ENCODE measurements at places on chromosomes 4 and X.
A peak's percentile ranks its signal among the peaks of the same experiment; 100 is the strongest.

- DNase-seq: no peak
Measured at GRCh38 chr4:114040319-114041116, 61.1 kb upstream of the ARSJ start.

GRCh38 chrX:40151211-40152172 is 53.7 kb upstream of the BCOR start:
- DNase-seq: peak; percentile 77

- peak; percentile 67 for DNase-seq
Measured at GRCh38 chr4:3766036-3766784, at the start of gene ADRA2C. Gene ADRA2C (plus strand): TSS chr4:3766385. CDS start chr4:3766607, 222 bp downstream.

- no peak for DNase-seq
Measured at GRCh38 chr4:184510401-184510800, 36.1 kb upstream of the IRF2 start.

DNA sequence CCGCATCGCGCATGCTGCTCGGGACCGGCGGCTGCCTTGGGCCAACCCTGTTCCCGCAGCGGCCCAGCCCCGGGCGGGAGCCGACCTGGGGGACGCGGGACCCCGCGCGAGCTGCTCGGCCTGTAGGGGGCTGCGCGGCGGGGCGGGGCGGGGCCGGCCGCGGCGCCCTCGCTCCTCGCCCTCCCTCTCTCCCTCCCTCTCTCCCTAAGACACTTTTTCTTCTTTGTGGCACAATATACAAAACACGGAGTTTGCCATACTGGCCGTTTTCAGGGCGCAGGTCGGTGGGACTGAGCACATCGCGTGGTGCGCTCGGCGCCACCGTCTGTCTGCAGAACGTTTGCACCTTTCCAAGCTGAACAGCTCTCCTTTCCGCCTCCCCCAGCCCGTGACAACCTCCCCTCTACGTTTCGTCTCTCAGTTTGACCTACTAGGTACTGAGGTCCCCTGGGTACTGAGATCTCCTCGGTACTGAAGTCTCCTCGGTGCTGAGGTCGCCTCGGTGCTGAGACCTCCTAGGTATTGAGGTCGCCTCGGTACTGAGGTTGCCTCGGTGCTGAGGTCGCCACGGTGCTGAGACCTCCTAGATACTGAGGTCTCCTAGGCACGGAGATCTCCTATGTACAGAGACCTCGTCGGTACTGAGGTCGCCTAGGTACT is 261.1 kb upstream of the PLCXD1 start:
- DNase-seq: peak; percentile 48

- no peak for DNase-seq
Measured at GRCh38 chr4:130053723-130054122, 957.8 kb downstream of the C4orf33 start.

GRCh38 chr4:51842167-51842553 is 793 bp upstream of the DCUN1D4 start:
- DNase-seq: peak; percentile 53

DNA sequence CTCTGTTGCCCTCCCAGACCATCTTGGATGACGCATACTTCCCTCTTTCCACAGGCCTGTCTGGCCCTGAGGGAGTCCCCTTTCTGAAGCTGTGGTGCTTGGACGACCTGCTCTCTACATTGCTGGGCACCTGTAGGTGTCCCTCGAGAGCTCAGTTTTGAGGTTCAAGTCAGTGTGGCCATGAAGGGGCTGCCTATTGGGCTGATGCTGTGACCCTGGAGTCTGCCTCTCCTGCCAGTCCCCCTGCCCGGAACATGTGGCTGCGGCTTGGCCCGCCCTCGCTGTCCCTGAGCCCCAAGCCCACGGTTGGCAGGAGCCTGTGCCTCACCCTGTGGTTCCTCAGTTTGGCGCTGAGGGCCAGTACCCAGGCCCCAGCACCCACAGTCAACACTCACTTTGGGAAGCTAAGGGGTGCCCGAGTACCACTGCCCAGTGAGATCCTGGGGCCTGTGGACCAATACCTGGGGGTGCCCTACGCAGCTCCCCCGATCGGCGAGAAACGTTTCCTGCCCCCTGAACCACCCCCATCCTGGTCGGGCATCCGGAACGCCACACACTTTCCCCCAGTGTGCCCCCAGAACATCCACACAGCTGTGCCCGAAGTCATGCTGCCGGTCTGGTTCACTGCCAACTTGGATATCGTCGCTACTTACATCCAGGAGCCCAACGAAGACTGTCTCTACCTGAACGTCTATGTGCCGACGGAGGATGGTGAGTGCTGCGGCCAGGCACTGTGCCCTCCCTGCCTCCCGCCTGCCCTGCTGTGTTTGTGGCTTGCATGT is 3.0 kb downstream of the NLGN3 start:
- no peak for DNase-seq

GRCh38 chr4:38189445-38189844 is 229.2 kb downstream of the PTTG2 start:
- DNase-seq: no peak

DNA sequence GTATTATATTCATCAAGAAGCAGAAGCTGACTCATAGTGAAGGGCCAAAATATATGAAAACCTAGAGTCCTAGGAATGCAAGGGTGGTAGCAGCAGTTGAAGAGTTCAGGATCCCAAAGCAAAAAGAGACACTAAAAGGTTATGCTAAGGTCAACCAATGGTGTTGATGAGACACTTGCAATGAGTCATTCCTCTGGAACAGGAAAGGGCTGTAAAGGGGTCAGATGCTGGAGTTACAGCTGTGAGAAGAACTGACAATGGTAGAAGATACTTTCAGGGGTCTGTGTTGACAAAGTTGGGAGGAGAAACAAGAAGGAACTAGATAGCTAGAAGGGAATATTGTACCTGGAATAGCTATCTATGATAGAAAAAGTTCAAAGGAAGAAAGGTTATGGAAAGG is 47.5 kb downstream of the ZGRF1 start:
- DNase-seq: no peak

DNA sequence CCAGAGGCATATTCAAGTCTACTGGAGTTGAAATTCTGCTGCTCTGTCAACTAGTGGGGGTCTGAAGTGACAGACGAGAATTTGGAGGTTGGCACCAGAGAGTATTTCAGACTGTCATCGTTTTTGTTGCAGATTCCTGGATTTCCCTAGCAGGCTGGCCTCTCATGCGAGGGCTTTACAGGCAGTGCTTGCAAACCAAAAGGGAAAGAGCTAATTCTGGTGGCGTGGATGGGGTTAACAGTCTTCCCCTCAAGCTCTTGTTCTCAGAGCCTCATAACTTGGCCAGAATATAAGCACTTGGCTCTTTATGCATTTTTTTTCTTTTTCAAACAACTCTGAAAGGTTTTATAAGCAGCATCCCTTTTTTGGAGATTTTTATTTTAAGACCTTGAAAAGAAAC is at the start of gene SPARCL1:
Gene SPARCL1, minus strand, starts transcription at position 190 of the 400 bp plus-strand sequence. CDS start 29,802 bp downstream, outside the sequence.
- DNase-seq: no peak

DNA sequence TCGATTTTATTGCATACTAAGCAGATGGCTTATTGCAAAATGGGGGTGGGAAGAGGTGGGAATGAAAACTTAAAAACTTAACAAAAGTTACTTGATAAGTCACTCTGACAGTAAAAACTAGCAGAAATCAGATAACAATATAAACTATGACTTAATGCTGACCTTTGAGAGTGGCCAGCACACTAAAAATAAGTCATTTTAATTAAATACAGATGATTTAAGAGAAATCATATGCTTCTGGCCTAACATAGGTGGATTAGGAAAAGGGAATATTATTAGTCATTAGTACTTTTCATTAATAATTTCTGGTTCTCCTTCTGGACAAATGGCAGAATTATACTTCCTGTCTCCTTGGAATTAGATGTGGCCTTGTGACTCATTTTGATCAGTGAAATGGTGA is 756.7 kb downstream of the PCDH19 start:
- no peak for DNase-seq

DNA sequence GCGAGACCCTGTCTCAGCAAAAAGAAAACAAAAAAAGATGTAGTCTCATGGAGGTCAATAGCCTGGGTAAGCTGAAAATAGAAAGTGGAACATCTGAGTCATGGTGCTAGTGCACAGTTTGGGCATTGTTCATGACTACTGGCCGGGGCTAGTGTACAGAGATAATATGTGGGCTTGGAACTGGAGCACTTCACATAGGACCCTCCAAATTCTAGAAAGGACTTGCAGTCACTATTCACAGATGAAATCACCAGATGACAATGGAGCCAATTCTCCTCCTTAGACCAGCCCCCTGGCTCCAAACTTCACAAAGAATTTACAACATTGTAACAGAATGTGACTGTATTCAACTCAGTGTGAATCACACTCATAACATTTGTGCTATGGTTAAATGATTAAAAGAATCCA is 367.8 kb upstream of the SLC7A11 start:
- no peak for DNase-seq

DNA sequence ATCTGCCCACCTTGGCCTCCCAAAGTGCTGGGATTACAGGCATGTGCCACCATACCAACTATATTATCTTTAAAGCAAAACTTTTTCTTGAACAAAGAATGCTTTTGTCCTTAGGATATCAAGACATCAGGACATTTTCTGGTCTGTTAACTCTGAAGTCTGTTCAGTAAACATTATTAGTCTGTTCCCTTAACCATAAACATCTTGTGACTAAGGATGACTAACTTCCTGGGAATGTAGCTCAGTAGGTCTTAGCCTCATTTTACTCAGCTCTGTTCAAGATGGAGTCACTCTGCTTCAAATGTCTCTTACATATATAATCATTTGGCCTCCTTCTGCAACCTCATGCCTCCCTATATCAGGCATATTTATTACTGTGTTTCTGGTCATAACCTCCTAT is 122.9 kb downstream of the UBE2NL start:
- DNase-seq: no peak
